ENCODE measurements at places on chromosomes 12 and 14.

DNA sequence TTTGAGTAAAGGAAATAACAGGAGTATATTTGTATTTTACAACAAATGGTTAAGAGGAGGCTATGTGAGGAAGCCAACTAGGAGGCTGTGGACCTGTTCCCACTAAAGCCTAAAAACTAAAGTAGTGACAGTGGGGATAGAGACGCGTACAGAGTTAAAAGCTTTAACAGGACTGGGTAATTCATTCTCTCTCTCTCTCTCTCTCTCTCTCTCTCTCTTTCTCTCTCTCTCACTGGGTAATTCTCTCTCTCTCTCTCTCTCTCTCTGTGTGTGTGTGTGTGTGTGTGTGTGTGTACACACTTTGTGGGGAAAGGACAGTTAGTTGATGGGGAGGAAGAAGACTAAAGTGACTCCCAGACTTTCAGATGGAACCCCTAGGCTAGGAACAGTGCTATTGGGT is 16.3 kb downstream of the ERC1 start:
- DNase-seq = no peak

DNA sequence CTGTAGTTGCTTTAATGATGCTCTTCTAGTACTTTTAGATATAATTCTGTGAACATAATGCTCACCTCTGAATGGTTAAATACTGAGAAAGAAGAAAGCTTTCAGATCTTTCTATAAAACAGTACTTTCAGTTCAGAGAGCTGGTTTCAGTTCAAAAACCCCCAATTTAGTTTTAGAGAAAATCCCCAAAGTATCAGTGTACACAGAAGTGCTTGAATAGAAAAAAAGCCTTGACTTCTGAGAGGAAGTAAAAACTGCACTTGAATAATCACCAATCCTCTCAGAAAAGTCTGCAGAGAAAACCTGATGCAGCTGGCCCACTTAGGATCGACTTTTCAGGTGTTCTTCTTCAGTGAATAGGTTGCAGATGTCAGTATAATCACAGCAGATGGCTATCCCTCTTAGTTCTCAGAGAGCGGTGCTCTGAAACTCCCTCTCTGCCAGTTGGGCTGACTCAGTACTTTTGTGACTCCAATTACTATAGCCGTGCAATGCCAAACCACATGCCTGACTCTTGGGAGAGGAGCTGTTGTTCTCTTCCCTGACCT is 616.3 kb downstream of the LRFN5 start:
- DNase-seq = no peak

DNA sequence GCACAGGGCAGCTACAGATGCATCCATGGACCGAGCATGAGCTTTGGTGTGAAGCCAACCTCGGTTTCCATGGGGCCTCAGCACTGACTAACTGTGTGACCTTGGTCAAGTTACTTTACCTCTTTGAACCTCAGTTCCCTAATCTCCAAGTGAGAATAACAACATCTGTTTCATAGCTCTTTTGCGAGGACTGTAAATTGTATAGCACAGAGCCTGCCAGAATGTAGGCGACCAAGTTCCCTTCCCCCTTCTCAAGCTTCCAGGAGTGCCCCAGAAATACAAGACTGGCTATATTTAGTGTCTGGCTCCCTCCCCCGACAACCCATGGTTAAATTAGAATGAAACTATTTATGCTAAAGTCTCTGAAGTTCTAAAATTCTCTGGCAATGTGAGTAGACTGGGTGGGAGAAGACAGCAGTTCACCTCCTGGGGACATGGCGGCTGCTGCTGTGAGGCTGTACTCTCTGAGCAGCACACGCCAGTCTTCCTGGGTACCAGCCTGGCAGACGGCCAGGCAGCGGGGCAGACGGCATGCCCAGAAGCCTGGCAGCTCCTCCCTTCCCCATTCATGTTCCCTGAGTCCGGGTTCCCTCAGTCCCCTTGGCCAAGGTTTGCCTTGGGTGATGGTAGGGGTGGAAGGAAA is 22.0 kb upstream of the TMED10 start:
- no peak for DNase-seq

DNA sequence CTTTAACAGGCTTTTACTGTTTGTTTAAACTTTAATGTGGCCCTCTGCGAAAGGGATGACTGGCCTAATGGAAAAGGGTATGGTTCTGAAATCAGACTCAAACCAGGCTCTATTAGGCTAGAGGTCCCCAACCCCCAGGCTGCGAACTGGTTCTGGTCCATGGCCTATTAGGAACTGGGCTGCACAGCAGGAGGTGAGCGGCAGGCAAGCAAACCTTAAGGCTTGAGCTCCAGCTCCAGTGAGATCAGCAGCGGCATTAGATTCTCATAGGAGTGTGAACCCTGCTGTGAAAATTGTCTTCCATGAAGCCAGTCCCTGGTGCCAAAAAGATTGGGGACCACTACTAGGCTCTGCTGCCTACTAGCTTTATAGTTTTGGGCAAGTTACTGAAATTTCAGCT is 11.1 kb downstream of the GALNT4 start:
- DNase-seq = no peak
